Tibial nerve (tissue), 4 donors: ENCODE measurements at places on chromosomes 12 and 14. TPM values are rescaled to one million over a fixed set of nuclear protein-coding genes. Genes with fewer than 3 reads are reported as not detected.
A peak's percentile ranks its signal among the peaks of the same experiment; 100 is the strongest.

GRCh38 chr14:105375635-105376057 lies 22.7 kb upstream of the TEX22 start:
- DNase-seq: no peak

- no peak for DNase-seq
Observed at GRCh38 chr12:31749024-31749704, 20.3 kb upstream of the AMN1 start.

- DNase-seq: no peak
Observed at GRCh38 chr12:109943811-109944210, 43.7 kb downstream of the TCHP start.

DNA sequence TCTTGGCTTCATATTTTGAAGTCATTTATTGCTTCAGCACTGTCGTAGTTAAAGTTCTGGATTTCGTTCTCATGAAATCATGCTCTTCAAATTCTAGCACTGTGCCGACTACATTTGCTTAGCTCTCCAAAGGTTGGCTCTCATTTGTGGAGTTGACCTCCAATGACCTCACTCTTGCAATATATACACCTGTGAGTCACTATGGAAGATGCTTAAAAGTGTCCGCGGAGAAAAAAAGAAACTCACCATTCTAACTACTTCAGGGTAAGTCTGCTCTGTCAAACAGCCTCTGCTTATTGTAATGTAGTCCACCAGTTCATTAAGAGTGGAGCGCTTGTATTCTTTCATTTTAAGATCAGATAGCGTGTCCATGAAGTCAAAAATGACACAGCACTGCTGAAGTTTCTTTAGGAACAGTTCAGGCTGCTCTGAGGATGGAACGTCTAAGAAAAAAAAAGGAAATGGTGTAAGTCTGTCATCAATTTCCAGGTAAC lies 89.7 kb downstream of the PPP2R5E start:
- no peak for DNase-seq

- no peak for DNase-seq
Observed at GRCh38 chr14:72155379-72155993, 223.3 kb downstream of the RGS6 start.

DNA sequence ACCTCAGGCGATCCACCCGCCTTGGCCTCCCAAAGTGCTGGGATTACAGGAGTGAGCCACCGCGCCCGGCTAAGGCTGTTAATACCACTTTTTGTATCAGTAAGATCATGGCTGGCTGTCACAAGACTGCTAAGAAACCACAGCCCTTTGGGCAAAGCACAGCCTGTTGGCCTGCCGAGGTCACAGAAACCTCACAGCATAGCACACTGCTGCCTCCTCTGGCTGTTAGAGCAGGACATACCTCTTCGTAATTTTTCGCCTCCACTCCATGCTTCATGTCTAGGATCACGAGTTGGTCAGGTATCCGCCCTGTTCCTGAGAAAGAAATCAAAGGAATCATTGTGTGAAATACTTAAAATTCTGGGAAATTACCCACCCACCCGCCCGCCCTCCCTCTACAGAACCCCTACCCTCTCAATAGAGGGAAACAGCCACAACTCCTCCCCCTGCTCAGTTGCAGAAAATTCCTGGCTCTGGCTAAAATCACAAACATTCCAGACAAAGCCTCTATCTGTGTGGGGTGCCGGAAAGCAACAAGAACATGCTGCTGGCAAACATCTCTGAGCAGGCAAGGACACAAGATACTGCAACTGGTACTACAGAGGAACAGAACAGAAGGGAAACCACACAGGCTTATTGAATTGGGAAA lies 20.7 kb upstream of the NEK9 start:
- DNase-seq: peak; percentile 86

- DNase-seq: no peak
Observed at GRCh38 chr12:115584156-115584555, 693.3 kb downstream of the MED13L start.

- no peak for DNase-seq
Observed at GRCh38 chr12:3274664-3275063, 197.5 kb downstream of the TSPAN9 start.

- no peak for DNase-seq
Observed at GRCh38 chr12:111335811-111336210, 33.1 kb downstream of the PHETA1 start.

- no peak for DNase-seq
Observed at GRCh38 chr12:60216226-60216625, 620.4 kb downstream of the SLC16A7 start.

DNA sequence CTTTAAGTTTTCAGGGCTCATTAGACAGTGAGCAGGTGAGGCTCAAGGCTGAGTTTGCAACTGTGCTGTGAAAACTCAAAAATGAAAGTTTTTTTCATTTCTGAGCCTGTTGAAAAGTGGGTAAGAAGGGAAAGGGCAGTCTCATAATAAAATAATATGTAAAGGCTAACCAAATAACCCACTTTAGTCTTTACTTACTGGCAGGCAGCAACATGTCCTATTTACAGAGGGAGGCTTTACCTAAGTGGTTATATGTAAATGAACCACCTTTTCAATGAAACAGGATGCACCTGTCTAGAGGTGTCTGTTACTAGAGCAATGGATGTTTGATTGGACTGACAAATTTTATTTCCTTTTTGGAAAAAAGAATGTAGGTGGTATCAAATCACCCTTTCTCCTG lies 158.0 kb downstream of the ETV6 start:
- DNase-seq: no peak

GRCh38 chr12:94265539-94265938 lies 117.2 kb downstream of the PLXNC1 start:
- no peak for DNase-seq

GRCh38 chr12:54286042-54287030 lies 5.8 kb downstream of the HNRNPA1 start:
- no peak for DNase-seq

GRCh38 chr14:90880282-90880681 lies 64.1 kb upstream of the TTC7B start:
- no peak for DNase-seq

GRCh38 chr12:30962047-30962446 lies 35.5 kb downstream of the TSPAN11 start:
- no peak for DNase-seq

DNA sequence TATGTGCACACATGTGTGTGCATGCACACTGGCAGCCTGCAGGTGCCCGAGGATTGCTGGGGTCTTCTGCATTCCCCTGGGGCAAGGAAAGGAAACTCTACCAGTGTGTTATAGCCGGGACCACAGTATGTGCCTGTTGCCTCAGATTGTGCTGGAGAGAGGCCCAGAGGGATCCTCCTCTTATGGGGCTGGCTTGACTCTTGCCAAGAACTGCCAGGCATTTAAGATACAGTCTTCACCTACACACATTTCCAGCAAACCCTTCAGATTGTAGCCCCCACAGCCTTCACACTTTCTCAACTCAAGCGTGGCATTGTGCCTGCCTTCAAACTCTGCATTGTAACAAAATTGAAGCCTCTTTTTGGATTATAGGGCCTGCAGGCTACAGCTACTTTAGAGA lies 176.7 kb upstream of the DYRK2 start:
- no peak for DNase-seq

- no peak for DNase-seq
Observed at GRCh38 chr12:120598674-120599463, 17.7 kb upstream of the POP5 start.

DNA sequence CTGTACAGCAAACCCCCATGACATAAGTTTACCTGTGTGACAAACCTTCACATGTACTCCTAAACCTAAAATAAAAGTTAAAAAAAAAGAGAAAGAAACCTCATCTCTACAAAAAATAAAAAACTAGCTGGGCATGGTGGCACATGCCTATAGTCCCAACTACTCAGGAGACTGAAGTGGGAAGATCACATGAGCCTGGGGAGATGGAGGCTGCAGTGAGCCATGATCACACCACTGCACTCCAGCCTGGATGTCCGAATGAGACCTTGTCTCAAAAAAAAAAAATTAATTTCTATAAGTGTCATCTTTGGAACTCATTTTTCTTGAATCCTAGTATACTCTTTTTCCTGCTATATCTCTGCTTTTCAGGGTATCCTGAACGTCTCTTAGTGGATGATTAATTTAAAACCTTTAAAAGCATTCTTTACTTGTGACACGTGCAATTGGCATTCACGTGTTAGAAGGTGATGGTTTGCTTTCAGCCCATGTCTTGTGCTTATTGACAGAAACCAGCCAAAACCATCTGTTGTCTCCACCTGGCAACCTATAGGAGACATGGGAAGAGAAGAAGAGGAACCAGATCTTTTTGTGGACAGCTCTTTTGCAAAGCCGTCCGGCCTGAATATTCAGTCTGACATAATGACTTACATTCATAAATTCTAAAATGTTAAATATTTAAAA lies 30.6 kb upstream of the PPFIBP1 start:
- DNase-seq: no peak

DNA sequence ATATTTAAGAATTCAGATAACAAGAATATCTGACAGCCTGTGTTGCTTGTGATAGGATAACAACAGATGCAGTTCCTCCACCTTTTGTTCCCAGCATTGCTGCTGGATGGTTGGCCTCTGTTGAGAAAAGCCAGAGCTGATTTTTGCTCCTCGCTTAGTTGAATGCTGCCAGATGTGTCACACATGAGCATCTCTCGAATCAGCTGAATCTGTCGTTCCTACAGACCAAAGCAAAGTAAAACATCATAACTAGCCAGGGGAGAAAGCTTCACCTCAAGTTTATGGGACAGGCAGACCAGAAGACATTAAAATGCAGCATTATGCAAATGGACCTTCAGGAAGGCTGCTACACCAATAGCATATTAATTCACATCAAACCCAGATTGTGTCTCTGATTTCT lies 20.1 kb downstream of the RACGAP1 start:
- DNase-seq: no peak

- no peak for DNase-seq
Observed at GRCh38 chr12:3837049-3837448, 36.1 kb downstream of the PARP11 start.

GRCh38 chr12:64549108-64549507 lies 61.2 kb upstream of the RASSF3 start:
- no peak for DNase-seq

DNA sequence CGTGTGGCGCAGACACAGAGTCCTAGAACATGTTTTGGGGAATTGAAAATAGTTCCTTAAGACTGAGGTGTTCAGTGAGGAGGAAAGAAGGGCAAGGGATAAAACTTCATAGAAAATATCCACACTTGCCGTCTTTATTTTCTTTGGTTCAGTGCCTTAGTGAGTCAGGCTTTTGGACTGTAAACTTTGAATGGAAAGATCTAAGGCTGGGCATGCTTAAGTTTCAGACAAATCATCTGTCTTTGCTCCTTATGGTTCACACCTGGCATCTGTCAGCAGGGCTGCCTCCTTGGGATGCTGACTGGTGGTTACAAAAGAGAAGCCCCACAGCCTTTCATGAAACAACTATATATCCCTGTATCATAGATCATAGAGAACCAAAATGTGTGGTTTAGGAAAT lies 136.3 kb upstream of the PRICKLE1 start:
- no peak for DNase-seq

GRCh38 chr12:107179871-107180270 lies 86.5 kb upstream of the CRY1 start:
- DNase-seq: no peak

- DNase-seq: no peak
Observed at GRCh38 chr12:106140223-106140986, 1.7 kb upstream of the NUAK1 start.

The NOXRED1 gene
- not detected for total RNA-seq

The CLEC7A gene
- total RNA-seq: 4.0 TPM

The PTPN6 gene
- 31.5 TPM for total RNA-seq

The VDR gene
- total RNA-seq: 1.3 TPM

The AQP6 gene
- 0.63 TPM for total RNA-seq

The ZNF664 gene
- total RNA-seq: 78.0 TPM

The ENDOU gene
- 0.42 TPM for total RNA-seq

The OR8S1 gene
- not detected for total RNA-seq

The ANO6 gene
- 44.1 TPM for total RNA-seq

The SMCO2 gene
- total RNA-seq: not detected

The OR6C2 gene
- total RNA-seq: not detected

The HIP1R gene
- 19.6 TPM for total RNA-seq

The JAG2 gene
- 13.3 TPM for total RNA-seq

The FICD gene
- 8.8 TPM for total RNA-seq
